ENCODE measurements at places on chromosomes 3 and 15. TPM values are rescaled to one million over a fixed set of nuclear protein-coding genes. Genes with fewer than 3 reads are reported as not detected.

The ALDH1A2 gene
- 256 TPM for polyA plus RNA-seq

GRCh38 chr15:65558336-65558735 is 28.1 kb downstream of the HACD3 start:
- DNase-seq, result no peak

The CTXN2 gene
- 0.05 TPM for polyA plus RNA-seq

GRCh38 chr3:152196782-152197181 is 71.9 kb upstream of the MBNL1 start:
- no peak for DNase-seq

DNA sequence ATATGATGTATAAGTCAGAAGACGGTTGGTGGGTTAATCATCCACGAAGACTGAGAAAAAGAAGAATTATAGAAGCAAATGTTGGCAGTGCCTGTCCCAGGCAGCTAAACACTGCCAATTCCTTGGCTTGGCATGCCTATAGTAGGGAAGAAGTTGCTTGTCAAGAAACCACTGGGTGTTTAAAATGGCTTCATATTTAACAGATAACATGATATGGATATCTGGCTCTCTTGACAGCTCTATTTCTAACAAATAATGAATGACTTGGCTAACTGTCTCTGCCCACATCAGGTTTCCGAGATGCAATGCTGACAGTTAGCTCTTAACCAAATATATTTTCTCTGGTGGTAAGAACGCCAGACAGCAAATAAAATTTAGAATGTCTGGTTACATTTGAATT is 341.7 kb upstream of the KCNMB2 start:
- DNase-seq, result no peak

GRCh38 chr3:11583638-11584046 is 60.1 kb downstream of the VGLL4 start:
- DNase-seq, result no peak

DNA sequence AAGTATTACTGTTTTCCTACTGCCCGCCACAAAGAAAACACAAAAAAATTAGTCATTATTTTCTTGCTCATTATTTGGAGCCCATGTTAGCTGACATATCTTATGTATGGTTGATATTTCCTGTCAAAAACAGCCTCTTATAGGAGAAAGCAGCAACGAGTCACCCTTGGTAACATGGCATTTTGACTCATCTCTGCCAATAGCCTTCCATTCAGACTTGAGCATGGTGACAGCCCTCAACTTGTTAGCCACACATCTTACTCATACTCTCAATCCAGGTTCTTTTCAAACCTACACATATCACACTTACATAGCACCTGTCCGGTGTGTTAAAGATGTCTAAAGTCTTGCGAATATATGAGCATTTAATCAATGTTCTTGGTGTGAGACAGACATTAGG is 109.4 kb upstream of the SAMMSON start:
- DNase-seq, result no peak

The PRSS50 gene
- polyA plus RNA-seq, result 2.6 TPM

GRCh38 chr3:113623324-113623723 is 73.1 kb downstream of the USF3 start:
- DNase-seq, result no peak

The ASB14 gene
- polyA plus RNA-seq, result 0.63 TPM

DNA sequence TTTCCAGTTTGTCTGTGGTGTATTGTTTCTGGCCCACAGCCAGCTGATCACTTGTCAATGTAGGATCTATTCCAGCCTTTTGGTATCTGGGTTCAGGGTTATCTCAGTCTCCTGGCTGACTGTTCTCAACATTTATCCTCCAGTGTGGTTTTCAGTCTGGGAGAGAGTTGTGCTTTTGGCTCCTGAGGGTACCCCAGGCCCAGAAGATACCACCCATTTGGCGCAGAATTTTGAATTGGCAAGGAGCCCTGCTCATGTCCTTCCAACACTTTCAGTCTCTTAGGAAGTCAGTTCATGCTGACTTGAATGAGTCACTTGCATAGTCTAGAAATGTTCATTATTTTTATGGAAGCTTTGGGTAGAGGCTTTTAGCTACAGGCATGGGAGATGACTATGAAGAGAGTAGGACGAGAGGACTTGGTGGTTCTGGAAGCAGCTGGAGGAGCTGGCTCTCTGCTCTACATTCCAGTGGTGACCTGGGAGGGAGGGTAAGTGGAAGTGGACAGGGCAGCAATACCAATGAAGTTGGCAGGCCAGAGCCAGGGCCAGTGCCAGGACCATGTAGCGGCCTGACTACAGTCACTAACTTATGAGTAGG is 7.2 kb downstream of the POLR2H start:
- DNase-seq, result no peak

DNA sequence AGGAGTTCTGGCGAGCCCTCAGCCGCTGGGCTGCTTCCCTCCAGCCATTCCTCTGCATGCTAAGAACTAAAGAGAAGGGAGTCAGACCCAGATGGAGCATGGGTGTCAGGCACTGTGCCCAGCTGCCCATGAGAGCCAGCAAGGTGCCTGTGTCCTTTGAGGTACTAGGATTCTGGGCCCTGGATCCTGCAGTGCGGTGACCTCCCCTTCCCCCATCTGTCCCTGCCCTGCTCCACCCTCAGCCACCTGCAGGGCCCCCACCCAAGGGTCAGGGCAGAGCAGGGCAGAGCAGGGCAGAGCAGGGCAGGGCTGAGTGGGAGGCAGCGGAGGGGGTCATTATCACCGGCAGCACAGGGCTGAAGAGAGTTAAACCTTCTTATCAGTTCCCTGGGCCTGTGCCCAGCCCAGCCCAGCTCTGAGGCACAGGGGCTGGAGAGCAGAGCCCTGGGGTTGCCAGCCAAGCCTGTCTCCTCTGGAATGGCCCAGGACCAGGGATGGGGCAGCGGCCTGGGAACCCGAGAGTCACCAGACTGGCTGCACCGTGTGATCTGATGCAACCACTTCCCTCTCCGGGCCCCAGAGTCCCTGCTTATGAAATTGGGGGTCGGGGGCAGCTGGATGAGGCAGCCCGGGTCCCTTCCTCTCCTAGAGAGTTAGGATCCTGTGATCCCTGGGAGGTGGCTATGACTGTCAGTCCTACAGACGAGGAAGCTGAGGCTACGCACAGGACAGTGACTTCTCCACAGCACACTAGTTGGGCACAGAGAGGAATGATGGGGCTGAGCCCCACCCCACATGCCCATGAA is 17.3 kb downstream of the ZDHHC19 start:
- DNase-seq, result no peak

The SPINK8 gene
- not detected for polyA plus RNA-seq

GRCh38 chr15:86663304-86663703 is 583.6 kb downstream of the AGBL1 start:
- DNase-seq, result no peak

- no peak for DNase-seq
These were observed 781 bp upstream of the CYP1A1 start for GRCh38 chr15:74725845-74726773.

- no peak for DNase-seq
These were observed 69.0 kb downstream of the MYO1E start for GRCh38 chr15:59303633-59304032.

- DNase-seq, result no peak
These were observed 18.5 kb downstream of the SNUPN start for GRCh38 chr15:75606711-75607699.

The IL12A gene
- 1.1 TPM for polyA plus RNA-seq

The DUOX1 gene
- polyA plus RNA-seq, result 2.4 TPM

The GOLGA8T gene
- polyA plus RNA-seq, result 1.2 TPM

The PODXL2 gene
- 52.1 TPM for polyA plus RNA-seq

- DNase-seq, result no peak
These were observed 34.8 kb upstream of the CD47 start for GRCh38 chr3:108125550-108126071.

DNA sequence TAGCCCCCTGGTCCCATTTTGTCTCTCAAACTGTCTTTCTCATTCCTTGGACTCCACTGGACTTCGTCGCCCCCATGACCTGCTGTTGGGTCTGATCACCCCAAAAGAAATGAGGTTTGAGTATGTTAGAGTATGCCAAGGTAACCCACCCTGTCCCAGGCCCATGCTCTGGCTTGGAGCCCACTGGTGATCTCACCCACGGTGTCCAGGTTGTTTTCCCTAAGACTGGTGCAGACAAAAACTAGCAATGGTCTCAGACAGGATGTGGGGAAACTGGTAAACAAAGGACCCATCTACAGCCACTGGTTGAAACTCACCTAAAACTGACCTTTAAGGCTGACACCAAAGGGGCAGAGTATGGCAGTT is 38.9 kb downstream of the EFCAB12 start:
- no peak for DNase-seq

The RTP3 gene
- not detected for polyA plus RNA-seq

DNA sequence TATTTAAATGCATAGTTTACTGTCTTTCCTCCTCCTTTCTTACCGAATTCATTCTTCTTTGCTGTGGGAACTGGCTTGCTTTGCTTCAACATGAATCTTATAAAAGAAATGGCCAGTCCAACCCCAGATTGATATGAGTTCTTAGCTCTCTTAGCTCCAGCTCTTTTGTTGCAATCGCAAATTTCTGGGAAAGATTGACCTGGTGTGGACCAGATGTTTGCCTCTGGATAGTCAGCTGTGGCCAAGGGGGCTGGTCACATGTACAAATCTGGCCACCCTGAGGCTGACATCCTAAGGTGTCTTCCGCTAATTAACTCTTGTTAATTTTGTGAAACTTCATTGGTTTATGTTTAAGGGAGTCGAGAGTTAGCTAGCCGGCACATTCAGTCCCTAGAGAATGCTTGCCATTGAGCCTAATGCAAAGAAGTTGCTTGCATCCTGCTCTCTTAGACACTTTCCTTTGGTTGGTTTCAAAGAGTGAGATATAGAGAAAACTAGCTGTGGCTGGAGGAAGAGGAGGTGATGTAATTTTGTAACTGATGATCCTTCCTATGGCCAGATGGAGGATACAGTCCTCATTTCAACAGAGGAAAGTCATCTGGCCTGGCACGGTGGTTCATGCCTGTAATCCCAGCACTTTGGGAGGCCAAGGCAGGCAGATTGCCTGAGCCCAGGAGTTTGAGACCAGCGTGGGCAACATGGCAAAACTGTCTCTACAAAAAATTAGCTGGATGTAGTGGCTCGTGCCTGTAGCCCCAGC is 162.4 kb downstream of the ADAMTSL3 start:
- DNase-seq, result no peak

The CHST2 gene
- polyA plus RNA-seq, result 29.6 TPM

DNA sequence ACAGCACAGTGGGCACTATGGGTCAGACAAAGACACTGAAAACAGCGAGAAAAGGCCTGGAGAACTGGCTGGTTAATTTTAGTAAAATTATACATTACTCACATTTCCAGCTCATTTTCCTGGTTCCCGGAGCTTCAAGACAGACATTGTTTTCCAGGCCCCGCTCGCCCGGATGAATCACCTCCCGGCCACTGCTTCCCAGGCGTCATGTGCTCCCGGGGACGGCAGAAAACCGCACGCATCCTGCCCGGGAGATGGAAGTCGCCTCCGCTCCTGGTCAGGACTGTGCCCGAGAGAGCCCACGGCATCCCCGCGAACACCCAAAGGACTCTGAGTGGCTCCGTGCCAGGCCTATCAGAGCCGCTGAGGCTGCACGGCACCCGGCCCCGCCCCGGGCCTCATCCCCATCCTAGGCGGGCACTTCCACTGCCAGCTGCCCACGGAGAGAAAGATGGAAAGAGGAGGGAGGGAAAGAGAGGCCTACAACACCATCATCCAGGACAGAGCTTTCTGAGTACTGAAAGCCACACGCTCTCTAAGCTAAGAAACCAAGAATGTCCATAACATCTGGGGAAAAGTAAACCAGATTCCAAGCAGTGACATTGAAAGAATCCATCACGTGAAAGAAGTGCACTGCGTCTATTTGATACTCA is 75.1 kb downstream of the VGLL4 start:
- DNase-seq, result no peak
